Umbilical cord (tissue), 2 donors: ENCODE measurements at places on chromosomes 3 and 15. TPM values are rescaled to one million over a fixed set of nuclear protein-coding genes. Genes with fewer than 3 reads are reported as not detected.

GRCh38 chr15:50057905-50058639, 61.0 kb downstream of the ATP8B4 start:
- DNase-seq = no peak

MORC1 gene
- 2.4 TPM for total RNA-seq

DNA sequence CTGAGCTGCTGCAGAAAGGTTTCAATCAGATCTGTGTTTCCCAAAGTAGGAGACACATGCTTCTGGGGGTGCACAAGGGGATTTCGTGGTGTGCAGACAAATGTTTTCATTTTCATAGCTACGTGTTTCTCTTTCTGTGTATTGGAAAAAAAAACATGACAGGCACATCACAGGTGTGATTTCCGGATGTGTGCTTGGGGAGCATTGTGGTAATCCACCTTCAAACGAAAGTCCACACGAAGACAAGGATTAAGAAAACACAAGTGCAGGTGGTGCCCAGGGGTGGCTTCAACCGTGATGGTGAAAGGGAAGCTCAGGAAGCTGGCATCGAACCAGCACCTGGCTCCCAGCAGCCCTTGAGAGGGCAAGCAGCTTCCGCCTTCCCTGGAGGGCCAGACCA, 164.6 kb upstream of the LINGO1 start:
- DNase-seq = no peak

DNA sequence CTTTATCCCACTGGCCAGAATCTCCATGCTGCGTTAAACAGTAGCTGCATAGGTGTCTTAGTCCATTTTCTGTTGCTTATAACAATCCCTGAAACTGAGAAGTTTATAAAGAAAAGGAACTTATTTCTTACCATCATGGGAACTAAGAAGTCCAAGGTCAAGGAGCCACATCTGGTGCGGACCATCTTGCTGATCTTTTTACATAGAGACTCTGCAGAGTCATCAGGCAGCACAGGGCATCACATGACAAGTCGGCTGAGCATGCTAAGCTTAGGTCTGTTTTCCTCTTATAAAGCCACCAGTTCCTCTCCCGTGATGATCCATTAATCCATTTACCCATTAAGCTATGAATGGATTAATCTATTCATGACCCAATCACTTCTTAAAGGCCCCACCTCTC, 22.4 kb upstream of the FAM174B start:
- DNase-seq = peak; percentile 49

GRCh38 chr3:27568393-27568792, 84.2 kb upstream of the SLC4A7 start:
- DNase-seq = peak; percentile 86

DNA sequence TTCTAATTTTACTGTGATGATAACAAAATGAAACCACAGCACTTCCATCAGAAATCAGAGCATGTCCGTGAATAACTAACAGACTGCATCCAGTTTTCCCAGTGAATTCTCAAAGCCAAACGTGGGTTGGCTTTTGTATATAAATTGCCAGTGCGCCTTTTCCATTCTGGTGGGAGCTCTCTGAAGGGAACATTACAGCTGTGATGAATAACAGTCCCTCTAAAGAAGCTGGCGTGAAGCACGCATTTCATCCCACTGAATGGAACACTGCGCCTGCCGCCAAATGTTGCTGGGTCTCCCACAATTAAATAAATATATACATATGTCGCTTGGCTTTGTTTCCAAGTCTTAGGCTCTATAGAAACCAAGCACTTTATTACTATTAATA, 113.0 kb upstream of the PFN2 start:
- DNase-seq = peak; percentile 79

GRCh38 chr3:52015438-52016228, 19.9 kb upstream of the RPL29 start:
- DNase-seq = no peak

- no peak for DNase-seq
These were observed 274.7 kb downstream of the RBMS3 start for GRCh38 chr3:29555590-29555989.

CLDN1 gene
- total RNA-seq = 14.0 TPM

- peak; percentile 91 for DNase-seq
These were observed 408.9 kb upstream of the THBS1 start for GRCh38 chr15:39171944-39172368.

DZIP1L gene
- total RNA-seq = 15.9 TPM

UPK1B gene
- 52.0 TPM for total RNA-seq

GRCh38 chr3:47362701-47363100, 18.1 kb upstream of the PTPN23 start:
- DNase-seq = no peak

GRCh38 chr3:7075117-7075516, 214.2 kb downstream of the GRM7 start:
- no peak for DNase-seq

DNA sequence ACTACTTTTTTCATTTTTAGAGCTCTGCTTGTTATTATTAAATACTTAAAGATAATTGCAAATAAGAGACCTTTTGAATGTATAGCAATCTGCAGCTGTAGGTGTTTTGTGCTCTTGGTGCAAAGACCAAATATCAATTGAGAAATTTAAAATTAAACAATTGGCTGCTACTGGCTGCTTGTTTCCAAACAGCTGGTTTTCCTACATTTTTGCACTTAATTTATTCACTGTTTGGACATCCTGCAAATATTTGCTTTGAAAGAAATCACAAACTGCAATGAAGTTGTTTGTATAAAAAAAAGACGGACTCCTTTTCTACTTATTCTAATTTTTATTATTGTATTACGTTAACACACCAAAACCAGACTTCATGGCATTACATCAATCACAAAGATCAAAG, 35.6 kb downstream of the MED12L start:
- no peak for DNase-seq

DNA sequence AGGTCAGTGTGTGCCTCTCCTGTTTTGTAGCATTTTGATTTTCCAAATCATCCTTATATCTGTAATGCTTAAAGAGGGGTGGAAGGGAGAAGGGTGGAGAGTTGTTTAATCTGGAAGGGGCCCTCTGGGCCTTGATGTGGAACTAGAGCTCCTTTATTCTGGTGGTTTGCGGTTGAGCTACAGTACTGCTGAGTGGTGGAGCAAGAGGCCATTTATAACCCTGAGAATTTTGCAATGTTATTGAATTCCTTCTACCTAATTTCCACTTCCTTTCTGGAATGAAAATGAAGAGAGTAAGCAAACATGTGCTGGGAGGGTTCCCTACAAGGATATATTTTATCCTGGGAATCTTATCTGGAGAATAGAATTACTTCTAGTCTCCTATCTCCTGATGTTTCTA, 35.3 kb upstream of the TUBGCP5 start:
- peak; percentile 34 for DNase-seq

DNA sequence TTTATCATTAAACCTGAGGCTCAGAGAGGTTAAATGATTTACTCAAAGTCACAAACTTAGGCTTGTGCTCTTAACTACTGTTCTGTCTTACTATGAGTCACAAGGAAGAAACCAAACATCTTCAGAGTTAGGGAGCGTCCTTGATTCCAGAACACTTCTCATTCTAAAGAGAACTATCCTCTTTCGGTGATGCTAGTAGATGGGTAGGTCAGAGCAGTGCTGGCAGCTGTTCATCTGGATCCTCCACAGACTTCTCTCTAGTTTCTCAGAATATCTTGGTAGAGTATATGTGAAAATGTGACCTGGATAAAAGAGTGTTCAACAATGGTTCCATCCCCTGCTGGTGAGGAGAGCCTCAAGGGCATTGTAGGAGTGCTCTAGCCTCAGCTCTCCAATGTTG, 3.3 kb downstream of the ARL6IP5 start:
- peak; percentile 55 for DNase-seq

GRCh38 chr3:77329116-77329515, 289.2 kb downstream of the ROBO2 start:
- DNase-seq = peak; percentile 12

- DNase-seq = no peak
These were observed 118.5 kb downstream of the TLE3 start for GRCh38 chr15:69979262-69979661.

DNA sequence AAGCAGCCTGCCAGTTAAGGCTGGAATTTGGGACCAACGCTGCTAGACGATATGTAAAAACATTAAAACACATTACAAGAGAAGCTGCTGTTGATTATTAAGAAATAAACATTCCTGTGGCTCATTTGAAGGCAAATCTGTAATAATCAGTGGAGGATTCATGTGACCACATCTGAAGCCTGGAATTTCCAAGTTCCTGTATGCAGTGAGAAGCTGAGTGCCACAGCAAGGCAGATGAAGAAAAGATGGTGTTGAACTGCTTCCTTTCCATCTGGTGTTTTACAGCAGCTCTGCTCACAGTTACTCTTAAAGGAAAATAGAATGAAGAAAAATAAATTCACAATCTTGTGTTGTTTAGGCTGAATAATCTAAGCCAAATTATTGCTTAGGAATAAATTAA, 139.3 kb upstream of the ROBO2 start:
- DNase-seq = no peak

DNA sequence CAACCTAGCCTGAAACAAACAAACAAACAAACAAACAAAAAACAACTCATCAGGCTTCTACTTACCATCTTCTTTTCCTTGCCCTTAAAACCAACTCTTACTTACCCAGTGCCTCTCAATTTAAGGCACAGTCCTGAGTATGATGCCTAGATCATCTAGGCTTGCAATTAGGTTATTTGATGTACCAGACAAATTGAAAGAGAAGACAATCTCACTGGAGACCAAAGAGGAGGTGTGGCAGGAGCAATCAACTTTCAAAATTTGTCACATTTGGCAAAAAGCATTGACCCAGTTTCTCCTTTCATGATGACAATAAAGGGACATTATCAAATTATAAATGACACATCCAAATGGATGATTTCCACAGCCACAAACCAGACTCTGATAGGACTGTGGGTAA, 36.0 kb downstream of the AAGAB start:
- DNase-seq = no peak

GRCh38 chr15:50003786-50004334, 115.2 kb downstream of the ATP8B4 start:
- peak; percentile 91 for DNase-seq

DNA sequence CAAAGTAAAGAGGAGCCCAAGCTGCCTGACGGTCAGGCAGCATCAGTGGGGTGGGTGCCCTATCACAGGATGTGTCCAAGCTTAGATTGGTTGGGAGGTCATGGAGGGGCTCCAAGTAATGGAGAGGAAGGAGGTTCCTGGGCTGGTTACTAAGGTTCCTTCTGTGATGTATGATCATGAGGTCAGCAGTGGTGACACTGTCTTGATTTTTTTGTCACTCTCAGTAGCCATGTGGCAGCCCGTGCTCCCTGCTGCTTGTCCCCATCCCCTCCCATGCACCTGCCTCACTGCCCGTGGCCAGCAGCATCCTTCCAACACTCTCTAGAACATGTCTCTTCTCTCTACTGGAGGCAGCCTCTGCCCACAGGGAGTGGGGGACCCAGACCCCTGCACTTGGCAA, 261.7 kb downstream of the TLE3 start:
- DNase-seq = no peak

DNA sequence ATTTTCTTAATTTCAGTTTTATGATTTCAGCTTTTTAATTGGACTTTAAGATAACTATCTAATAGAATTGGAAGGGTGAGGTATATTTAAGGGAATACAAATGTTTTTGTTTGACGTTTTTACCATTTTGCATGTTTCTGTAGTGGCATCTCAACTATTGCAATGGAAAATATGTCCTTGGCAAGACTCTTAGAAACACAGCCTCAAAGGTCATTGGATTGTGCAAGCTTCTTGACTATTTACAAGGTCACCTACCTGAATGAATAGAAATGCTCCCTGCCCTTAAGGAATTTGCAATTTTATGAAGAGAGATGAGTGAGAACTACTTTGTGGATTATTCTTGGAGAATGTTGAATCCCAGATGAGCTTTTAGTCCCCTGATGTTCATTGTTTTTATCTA, 43.1 kb downstream of the ITPR1 start:
- no peak for DNase-seq

DNA sequence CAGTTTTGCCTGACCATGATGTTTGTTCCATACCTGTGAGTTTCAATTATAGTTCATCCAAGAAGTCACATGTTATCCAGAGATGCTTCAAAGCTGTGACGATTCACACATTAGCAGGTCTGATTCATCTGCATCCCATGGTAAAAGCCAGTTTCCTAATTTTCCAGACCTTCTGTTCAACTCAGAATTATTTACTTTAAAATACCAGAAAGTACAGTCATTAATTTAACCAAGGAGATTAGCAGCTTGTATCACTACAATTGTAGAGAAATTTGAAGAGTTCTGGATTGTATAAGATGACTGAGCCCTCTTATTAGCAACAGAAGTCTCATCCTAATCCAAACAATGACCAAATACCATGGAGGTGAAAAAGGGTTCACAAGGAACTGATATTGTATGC, 76.1 kb upstream of the THBS1 start:
- DNase-seq = no peak

PRKAR2A gene
- 24.3 TPM for total RNA-seq

- no peak for DNase-seq
These were observed 505.9 kb downstream of the ZIC1 start for GRCh38 chr3:147915057-147915456.

DNA sequence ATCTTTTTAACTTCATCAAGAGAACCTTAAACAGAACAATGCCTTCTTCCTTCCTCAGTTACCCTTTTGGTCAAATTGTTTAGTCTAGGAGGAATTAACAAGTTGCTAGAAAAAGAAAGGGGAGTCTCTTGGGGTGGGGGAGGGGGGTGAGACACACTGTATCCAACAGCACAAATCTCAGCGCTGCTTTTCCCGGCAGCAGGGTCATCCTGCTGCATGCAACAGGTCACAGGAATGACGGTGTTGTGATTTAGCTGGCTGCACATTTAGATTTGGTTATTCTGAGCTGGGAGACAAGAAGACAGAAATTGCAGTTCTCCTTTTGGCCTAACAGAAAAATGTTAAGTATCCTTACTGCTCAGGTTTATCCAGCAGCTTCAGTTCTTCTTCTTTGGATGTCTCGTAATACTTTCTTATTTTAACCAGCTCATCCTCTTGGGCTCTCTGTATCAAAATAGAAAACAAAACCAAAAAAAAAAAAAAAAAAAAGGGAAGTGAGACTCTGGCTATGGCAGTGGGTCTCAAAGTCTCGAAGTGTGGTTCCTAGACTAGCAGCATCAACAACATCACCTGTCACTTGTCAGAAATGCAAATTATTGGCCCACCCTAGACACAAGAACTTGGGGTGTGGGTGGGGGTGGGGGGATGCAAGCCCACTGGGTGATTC, 190.5 kb downstream of the GREM1 start:
- DNase-seq = peak; percentile 27

GRCh38 chr15:78069462-78070029, 8.0 kb downstream of the TBC1D2B start:
- DNase-seq = no peak

ITPKA gene
- total RNA-seq = 24.1 TPM

- no peak for DNase-seq
These were observed 12.2 kb downstream of the TARS3 start for GRCh38 chr15:101712078-101712477.

GRCh38 chr3:56970461-56970879, 90.0 kb upstream of the SPATA12 start:
- peak; percentile 66 for DNase-seq

- no peak for DNase-seq
These were observed 65.6 kb downstream of the MAP2K5 start for GRCh38 chr15:67607959-67608637.

CILP gene
- total RNA-seq = 70.3 TPM

CCDC51 gene
- total RNA-seq = 4.8 TPM
